ENCODE measurements at places on chromosomes 3 and 15.

- no peak for DNase-seq
These were observed 51.7 kb downstream of the SEMA5B start for GRCh38 chr3:122975924-122976293.

GRCh38 chr15:77496715-77497109 lies 76.0 kb downstream of the HMG20A start:
- DNase-seq: peak; percentile 49

DNA sequence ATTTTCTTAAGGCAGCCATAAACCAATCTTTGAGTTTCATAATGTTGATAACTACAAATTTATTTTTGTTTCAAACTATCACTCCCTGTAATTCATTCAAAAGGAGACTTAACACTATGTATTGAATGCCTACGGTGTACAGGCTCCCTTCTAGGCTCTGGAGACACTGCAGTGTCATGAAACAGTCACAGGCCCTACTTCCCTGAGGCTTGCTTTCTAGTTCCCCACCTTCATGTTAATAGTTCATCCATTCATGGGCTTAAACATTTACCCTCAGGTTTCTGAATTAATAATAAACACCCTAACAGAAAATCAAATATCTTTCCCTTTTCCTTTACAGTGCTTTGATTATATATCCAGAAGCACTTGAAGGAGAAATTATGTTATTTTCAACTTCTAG lies 168.7 kb downstream of the CHL1 start:
- no peak for DNase-seq

- DNase-seq: no peak
These were observed 23.1 kb upstream of the GPR171 start for GRCh38 chr3:151226088-151226563.

DNA sequence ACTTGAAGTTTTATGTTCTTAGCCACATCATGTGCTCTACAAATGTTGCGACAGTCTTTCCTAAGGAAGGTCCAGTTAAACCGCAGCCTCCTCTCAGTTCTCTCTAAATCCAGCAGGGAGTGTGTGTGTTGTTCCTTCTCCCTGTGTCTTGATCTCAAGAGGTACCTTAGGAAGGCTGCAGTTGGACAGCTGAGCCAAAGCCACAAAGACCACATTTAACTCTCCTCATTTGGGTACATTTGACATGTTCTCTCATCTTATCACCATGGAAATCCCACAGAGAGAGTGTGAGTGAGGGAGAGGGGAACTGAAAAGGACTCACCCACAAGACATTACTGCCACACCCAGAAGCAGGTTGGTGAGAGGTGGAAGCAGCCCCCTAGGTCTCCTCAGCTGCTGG lies 79.5 kb downstream of the CD200R1L start:
- no peak for DNase-seq

DNA sequence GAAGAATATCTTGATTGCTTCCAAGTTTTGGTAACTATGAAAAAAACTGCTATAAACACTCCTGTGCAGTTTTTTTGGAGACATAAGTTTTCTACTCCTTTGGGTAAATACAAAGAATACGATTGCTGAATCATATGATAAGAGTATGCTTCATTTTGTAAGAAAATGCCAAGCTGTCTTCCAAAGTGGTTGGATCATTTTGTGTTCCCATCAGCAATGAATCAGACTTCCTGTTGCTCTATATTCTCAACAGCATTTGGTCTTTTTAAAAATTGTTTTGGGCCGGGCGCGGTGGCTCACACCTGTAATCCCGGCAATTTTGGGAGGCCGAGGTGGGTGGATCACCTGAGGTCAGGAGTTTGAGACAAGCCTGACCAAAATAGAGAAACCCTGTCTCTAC lies 14.5 kb downstream of the BTD start:
- DNase-seq: no peak

GRCh38 chr3:129582799-129583198 lies 23.7 kb downstream of the PLXND1 start:
- DNase-seq: no peak

Data from 8988T (cell line).